NCI-H1930 (cell line): ENCODE measurements at places on chromosomes 2 and 18.

- DNase-seq, result peak; percentile 49
These were observed at the start of gene GLI2 for GRCh38 chr2:120735746-120736170. GLI2 (plus strand) TSS chr2:120735868; CDS start chr2:120797321, 61,453 bp downstream.

GRCh38 chr18:32929213-32929612 is 156.4 kb upstream of the KLHL14 start:
- no peak for DNase-seq

DNA sequence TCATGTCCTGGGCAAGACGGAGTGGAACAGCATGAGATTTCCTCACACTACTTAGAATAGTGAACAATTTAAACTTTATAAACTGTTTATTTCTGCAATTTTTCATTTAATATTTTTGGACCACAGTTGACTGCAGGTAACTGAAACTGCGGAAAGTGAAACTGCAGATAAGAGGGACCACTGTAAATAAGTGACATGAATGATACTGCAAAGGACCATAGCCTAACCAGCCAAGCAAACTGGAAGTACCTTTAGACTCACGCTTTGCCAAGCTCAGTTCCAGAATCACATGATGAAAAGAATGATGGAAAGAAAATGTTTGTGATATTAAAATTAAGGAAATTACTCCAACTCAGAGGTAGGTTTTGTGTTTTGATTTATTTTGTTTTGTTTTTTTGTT is 94.6 kb upstream of the ITGA4 start:
- DNase-seq, result no peak

DNA sequence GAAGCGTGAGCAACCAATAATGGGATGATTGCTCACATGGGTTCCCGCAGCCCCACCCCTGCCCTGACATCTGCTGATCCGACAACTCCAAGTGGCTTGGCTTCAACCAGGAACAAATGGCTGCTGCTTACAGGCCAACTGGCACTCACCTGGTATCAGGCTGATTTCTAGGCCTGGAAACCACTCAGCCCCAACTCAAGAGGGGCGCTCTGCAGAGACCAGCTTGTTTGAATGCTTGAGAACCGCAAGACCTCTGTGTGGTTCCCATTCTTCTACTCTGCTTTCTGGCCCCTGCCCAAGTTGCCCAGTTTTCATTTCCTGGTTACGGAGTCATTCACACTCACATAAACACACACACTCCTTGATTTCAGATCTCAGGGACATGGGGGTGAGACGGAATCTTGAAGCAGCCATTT is 52.0 kb downstream of the TNP1 start:
- DNase-seq, result no peak

DNA sequence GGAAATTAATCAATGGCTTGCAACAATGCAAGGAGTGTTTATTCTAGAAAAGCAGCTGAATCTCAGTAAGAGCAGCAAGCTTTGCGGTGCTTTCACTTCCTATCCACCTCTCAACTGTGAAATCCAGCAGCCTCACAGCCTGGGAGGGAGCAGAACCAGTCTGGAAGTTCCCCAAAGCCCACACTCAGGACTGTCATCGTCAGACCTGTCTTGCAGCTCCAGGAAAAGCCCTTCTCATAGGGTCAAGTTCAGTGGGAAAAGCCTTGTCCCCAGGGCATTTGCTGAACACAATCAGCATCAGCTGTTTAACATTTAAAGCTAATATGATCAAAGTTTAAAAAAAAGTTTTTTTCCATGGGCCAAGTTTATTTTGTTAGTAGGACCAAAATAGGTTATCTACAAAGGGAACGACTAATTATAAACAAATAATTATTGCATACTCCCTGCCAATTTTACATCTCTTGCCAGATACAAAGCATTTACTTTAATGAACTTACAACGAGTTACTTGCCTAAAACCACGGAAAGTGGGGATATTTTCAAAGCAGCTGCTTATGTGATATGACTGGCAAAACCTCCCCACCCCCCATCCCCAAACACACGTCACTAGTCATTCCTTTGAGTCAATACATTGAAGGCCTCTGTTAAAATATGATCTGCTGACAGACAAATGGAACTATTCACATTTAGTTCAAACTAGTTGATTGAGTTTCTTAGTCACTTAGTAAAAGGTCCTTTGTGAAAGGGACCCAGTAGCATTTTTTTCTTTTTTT is 36.8 kb downstream of the PARD6G start:
- no peak for DNase-seq

GRCh38 chr2:65583061-65583460 is 150.7 kb upstream of the SPRED2 start:
- no peak for DNase-seq

DNA sequence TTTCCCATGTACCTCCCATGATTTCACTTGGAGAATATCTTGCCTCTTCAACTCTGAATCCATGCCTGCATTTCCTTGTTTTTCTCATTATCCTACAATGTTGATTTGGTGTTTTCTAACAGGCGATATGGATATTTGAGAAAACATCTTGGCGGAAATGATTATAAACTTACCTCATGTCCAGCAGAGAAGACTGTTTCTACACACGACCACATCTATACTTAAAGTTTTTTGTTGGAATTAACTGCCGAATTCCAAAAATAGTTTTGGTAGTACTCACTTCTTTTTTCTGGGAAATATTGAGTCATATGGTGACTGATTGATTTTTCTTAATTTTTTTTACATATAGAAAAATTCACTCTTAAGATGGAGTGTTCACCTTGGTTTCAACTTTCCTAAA is 41.4 kb upstream of the TMEFF2 start:
- no peak for DNase-seq

- no peak for DNase-seq
These were observed 216.6 kb downstream of the SPAG16 start for GRCh38 chr2:213500881-213501280.

DNA sequence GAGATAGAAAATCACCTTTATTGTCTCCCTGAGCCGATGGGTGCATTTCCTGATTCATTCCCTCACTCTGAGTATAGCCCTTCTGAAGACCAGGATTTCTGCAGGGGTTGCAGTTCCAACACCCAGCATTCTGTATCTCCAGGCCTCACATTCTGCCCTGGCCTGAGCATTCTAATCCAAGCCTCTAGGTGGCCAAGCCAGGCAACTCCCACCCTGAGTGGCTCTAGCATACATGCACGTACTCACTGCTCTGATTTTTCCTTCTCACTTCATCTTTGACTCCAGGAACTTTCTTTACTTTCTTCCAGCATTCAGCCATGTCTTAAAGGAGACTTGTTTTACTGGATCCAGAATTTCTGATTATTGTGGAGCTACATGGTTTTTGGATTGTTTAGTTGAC is 100.7 kb upstream of the STK39 start:
- DNase-seq, result peak; percentile 18

- DNase-seq, result no peak
These were observed 107.7 kb downstream of the MDH1 start for GRCh38 chr2:63696496-63696895.

DNA sequence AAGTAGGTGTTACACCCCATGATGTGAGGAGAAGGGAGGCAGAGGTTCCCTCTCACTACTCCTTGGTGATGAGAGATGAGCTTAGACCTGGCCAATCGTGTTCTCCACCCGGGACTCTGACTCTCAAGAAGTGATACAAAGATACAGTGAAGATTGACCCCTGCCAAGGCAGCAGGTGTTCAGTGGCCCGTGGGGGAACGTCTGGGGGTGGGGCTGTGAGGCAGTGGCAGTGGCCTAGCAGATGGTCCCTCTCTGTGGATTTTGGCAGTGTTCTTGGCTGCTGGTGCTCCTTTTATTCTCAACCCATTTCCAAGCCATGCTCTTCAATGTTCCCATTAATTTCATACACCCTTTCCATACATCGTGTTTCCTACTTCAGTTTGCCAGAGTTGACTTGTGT is 120.4 kb upstream of the NEDD4L start:
- DNase-seq, result no peak

GRCh38 chr2:179936654-179937053 is 70.4 kb downstream of the CWC22 start:
- no peak for DNase-seq

GRCh38 chr2:82657106-82657505 is 1802.0 kb downstream of the SUCLG1 start:
- no peak for DNase-seq

- DNase-seq, result no peak
These were observed 1.7 kb downstream of the ALLC start for GRCh38 chr2:3659447-3660432.

- no peak for DNase-seq
These were observed 28.7 kb upstream of the SKOR2 start for GRCh38 chr18:47280121-47280520.

DNA sequence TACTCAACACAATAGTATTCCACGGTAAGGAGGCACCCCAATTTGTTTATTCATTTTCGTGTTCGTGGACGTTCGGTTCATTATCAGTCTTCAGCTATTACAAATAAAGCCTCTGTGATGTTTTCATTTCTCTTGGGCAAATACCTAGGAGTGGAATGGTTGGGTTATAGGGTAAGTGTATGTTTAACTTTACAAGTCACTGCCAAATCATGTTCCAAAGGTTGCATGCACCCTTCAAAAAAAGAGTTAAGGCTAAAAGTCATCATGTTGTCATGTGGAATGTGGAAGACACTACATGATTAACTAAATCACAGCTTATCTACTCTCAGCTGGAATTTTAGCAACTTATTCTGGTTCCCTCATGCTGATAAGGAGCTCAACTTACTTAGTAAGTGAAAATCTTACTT is 15.8 kb downstream of the INO80C start:
- DNase-seq, result no peak

DNA sequence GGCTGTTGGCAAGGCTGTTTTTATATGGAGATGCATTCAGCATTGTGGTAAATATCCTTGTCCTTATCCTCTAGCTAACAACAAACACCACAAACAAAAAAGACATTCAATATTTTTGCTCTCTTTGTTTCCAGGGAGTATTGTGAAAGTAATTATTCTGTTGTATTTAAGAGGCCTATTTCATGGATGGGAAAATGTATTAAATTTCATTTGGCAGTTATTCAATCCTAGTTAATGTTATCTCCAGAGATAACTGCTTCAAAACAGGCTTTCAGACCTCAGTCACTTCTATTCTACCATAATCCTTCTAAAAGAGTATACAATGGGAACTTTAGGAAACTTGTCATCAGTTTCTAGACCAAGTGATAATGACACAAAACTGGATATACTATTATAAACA is 280.5 kb upstream of the CCDC68 start:
- peak; percentile 9 for DNase-seq

DNA sequence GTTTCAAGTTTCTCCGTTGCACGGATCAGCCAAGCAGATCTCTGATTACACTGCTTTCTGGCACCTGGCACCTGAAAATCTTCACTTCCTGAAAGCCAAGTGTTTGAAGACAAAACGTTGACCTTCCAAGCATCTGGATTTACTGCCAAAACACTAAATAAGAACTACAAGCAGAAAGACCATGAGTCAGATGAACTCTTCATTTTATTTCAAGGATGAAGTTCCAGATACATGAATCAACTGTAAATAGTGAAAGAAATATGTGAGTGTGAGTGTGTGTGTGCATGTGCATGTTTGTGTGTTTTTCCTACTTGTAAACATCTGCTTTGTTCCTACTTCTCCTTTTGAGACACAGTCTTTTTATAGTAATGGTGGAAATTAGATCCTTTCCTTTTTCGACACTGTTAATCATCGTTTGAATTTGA is 60.0 kb upstream of the DTNA start:
- DNase-seq, result no peak

DNA sequence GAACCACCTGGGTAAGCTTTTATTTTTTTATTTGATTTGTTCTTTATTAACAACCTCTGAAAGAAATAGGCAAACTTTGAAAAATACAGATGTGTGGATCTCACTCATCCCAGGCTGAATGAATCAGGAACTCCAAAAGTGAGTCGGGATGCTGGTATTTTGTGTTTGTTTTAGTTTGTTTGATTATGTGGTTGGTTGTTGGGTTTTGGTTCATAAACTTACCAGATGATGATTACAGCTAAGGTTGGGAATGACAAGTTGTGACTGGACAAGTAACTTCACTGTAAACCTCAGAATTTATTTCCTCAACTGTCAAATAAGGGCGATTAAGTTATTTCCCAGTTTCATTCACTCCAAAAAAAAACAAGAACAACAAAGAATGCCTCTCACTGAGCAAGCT is 80.5 kb upstream of the KIF5C start:
- no peak for DNase-seq

DNA sequence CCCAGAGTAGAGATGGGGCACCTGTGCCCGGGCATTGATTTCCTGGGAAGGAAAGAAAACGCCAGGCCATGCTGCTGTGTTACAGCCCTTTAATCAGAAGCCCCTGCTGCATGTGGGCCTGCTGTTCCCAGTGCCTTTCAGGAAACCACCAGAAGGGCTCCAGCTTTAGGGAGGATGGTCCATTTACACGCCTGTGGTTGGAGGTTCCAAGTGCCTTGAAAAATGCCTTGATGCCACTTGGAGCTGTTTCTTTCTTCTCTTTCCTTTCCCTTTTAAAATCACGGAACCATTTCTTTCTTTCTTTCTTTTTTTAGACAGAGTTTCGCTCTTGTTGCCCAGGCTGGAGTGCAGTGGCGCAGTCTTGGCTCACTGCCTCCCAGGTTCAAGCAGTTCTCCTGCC is 60.5 kb downstream of the AGAP1 start:
- no peak for DNase-seq

- DNase-seq, result no peak
These were observed 44.8 kb upstream of the ARHGAP25 start for GRCh38 chr2:68689553-68690537.

- no peak for DNase-seq
These were observed 1.7 kb downstream of the CYP20A1 start for GRCh38 chr2:203240491-203240890.

DNA sequence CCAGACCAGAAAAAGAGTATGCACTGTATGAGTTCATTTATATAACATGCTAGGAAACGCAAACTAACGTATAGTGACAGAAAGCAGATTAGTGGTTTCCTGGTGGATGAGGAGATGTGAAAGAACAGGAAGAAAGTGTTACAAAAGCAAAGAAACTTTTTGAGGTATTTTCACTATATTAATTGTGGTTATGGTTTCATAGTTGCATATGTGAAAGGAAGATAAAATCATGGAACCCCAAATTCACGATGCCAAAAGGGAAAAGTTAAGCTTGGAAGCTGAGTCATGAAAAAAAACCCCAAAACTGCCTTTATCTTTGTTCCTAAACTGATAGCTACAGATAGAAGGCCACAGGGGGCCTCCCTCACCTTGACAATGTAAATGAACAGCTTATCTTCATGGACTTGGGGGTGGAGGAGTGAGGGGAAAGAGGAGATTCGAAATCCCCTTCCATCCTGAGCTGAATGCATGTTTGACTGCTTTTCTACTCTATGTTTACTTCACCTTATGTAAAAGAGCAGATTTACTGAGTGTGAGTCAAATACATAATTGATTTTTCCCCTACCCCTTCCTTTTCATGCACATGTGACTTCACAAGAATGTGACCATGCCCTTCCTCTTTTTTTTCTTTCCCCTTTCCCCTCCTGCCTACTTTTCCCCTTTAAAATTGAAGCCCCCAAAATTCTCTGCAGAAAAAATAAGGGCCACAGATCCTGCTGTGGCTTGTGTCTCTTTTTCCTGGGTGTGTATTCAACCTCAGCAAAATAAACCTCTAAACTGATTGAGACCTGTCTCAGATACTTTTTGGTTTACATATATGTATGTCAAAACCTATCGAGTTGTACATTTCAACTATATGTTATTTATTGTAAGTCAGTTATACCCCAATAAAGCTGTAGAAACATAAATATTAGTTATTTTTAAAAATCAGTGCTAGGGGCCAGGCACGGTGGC is 100.1 kb upstream of the TLK1 start:
- DNase-seq, result no peak
